Prostate gland (tissue), 2 donors: ENCODE measurements at places on chromosomes 13 and 19. TPM values are rescaled to one million over a fixed set of nuclear protein-coding genes. Genes with fewer than 3 reads are reported as not detected.

GRCh38 chr19:35074426-35075201 lies 33.1 kb downstream of the HPN start:
- DNase-seq: no peak

DNA sequence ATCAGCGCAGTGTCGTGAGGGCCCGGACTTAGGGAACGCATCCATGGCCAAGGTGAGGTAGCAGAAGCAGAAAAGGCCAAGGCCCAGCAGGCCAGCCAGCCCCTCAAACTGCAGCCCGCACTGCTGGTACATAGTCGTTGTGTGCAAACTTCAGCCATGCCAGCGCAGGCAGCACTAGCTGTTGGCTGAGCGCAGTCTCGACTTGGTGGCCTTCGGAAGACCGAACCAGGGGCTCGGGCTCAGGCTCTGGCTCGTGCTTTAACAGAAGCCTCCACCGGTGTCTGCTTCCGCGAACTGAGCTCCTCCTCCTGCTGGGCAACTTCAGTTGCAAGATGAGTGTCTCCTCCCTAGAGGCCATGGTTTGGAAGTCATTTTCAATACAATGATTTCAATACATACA lies 157.5 kb downstream of the DNAJC15 start:
- DNase-seq: no peak

DNA sequence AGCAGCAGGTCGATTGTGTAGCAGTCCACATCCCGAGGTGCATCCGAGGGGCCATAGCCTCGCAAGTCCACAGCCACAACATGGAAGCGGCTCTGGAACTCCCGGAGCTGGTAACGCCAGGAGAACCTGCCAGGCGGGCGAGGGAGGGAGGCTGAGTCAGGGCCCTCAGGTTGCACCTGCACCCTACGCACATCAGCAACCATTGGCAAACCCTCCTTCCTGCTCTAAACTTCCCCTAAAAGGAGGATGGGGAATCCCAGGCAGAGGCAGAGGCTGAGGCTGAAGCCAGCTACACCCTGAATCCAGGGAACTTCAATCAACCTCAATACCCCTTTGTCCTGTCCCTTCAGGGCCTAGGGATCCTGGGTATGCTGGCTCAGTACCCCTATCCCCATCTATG lies 977 bp downstream of the EPHX3 start:
- no peak for DNase-seq

DNA sequence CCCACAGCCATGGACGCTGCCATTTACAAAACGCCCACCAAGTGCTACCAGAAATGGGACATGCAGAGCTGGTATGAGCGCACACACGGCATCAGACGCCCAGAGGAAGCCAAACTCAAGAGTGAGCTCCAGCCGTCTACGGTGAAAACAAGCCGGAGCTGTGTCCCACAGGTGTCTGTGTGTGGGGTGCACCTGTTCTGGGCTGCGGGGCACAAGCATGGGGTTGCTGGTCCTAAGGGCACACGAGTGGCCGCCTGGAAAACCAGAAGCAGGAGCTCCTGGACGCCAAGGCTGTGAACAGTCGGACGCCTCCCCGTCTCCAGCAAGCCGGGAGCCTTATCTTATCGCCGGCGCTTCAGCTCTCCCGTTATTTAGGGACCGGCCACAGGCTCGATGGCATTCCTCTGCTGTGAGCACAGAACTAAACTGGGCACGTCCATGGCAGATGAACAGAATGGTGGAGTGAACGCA lies 1.3 kb downstream of the ADPRHL1 start:
- DNase-seq: no peak

DNA sequence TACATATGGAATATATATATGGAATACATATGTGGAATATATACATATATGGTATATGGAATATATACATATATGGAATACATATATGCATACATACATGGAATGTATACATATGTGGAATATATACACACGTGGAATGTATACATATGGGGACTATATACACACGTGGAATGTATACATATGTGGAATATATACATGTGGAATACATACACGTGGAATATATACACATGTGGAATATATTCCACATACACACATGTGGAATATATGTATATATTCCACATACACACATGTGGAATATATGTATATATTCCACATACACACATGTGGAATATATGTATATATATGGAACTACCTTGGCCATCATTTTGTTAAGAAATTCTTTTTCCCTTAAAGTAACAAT lies 31.1 kb downstream of the ZNF571 start:
- DNase-seq: no peak

GRCh38 chr13:28568286-28568685 lies 73.4 kb upstream of the FLT1 start:
- DNase-seq: no peak

- DNase-seq: no peak
Measured at GRCh38 chr13:49000247-49000646, 24.5 kb downstream of the FNDC3A start.

Gene ICAM1
- 8.9 TPM for total RNA-seq

GRCh38 chr13:113962975-113963374 lies 10.9 kb downstream of the C13orf46 start:
- no peak for DNase-seq

- no peak for DNase-seq
Measured at GRCh38 chr19:39814595-39814994, 19.4 kb downstream of the DYRK1B start.
